ENCODE measurements at places on chromosomes 12 and 14.

- no peak for DNase-seq
These were observed 18.7 kb upstream of the TAS2R14 start for GRCh38 chr12:10957741-10958140.

- no peak for DNase-seq
These were observed 3.3 kb downstream of the TMEM121 start for GRCh38 chr14:105529569-105530284.

DNA sequence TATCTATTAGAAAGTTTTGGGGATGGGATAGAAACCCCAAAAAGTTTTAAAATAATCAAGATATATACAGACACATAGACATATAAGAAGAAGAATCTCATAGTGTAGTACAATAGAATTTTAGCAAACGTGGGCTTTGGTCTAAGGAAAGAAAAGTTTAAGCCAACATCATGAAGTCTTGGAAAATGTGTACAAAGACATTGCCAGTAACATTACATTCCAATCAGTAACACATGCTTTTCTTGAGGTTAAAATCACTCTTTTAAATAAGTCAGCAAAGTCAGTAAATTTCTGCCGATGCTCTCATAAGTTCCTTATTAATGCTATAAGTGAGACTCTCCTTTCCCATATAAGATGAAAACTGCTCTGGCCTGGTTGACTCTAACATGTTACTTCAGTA lies 201.1 kb upstream of the LRIG3 start:
- DNase-seq = no peak

GRCh38 chr12:104475271-104475670 lies 18.5 kb downstream of the CHST11 start:
- no peak for DNase-seq

Measured in NCI-H345 (cell line).